ENCODE measurements at places on chromosomes 6 and 20. TPM values are rescaled to one million over a fixed set of nuclear protein-coding genes. Genes with fewer than 3 reads are reported as not detected.

DNA sequence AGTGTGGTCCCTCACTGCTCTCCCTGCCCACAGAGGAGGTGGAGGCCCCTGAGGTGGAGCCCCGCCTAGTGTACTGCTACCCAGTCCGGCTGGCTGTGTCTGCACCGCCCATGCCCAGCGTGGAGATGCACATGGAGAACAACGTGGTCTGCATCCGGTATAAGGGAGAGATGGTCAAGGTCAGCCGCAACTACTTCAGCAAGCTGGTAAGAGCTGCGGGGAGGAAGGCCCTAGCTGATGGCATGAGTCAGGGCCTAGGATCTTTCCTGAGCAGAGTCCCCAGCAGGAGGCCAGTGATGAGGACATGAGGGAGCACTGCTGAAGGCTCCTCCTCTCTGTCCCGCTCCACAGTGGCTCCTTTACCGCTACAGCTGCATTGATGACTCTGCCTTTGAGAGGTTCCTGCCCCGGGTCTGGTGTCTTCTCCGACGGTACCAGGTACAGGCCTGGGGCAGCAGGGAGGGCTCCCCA lies 11.2 kb downstream of the PCIF1 start:
- H3K27ac ChIP-seq: no peak overlapping the region
- H3K36me3 ChIP-seq: peaks cover 89% of the 10 kb centered on the region
- no peaks in the 10 kb centered on the region for H3K4me1 ChIP-seq
- H3K27me3 ChIP-seq: no peaks in the 10 kb centered on the region

DNA sequence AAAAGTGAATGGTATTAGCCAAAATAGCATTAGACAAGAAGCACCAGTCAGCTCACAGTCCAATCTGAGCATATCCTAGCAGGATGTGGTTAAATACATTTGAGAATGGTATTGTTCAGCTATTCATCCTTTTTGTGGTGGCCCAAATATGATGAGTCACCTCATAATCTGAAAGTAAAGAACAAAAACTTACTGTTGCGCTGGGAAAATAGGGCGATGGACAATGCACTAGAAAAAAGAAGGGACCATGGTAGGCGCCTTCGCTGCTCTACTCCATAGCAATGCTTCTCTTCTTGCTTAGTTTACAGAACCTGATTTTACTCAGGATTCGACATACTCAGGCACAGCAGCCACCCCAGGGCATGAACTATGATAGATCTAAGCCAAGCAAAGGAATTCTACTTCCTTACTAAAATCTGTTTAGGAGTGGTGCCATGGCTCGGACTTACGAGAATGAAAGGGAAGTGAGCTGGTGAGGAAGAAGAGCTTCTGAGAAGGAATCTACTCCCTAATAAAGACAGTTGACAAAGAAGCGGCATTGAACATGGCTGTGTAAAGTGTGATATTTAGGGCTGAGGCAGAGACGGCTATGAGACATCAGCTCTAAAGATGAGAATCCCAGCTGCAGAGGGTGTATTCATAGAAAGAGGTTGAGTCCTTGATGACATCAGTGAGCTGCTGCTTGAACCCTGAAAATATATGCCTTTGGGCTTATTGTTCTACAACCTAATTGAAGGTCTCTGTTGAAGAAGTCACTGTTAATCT lies 16.6 kb upstream of the FBXO9 start:
- DNase-seq: no peak
- peaks cover 4% of the 10 kb centered on the region for H3K4me1 ChIP-seq
- no peak overlapping the region for H3K27ac ChIP-seq
- no peaks in the 10 kb centered on the region for H3K36me3 ChIP-seq
- peak overlapping the region; percentile 40 for H3K4me3 ChIP-seq

GRCh38 chr6:120451508-120451907 lies 882.8 kb downstream of the TBC1D32 start:
- H3K4me1 ChIP-seq: no peaks in the 10 kb centered on the region
- no peak overlapping the region for H3K4me3 ChIP-seq
- DNase-seq: no peak
- H3K36me3 ChIP-seq: no peaks in the 10 kb centered on the region
- H3K27me3 ChIP-seq: no peaks in the 10 kb centered on the region
- no peak overlapping the region for H3K27ac ChIP-seq

The HMGN4 gene
- total RNA-seq: 41.3 TPM

DNA sequence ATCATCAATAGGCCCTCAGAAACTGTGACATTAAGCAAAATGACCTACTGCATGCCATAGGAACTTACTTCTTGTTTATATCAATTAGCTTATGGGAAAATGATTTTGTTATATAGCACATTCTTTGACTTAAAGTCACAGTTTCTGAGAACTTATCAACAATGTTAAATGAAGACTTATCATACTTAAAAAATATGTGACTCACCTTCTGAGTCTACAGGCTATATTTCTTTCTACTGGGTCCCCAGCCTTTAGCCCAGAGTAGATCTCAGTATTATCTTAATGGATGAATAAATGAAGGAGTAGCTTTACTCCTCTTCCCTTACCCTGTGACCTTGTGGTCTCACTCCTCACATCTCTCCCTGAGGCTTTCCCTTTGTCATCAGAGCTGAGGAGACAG lies 180.2 kb downstream of the MAFB start:
- H3K27ac ChIP-seq: no peak overlapping the region
- H3K4me1 ChIP-seq: peaks cover 30% of the 10 kb centered on the region
- no peak overlapping the region for H3K4me3 ChIP-seq
- no peak for DNase-seq

DNA sequence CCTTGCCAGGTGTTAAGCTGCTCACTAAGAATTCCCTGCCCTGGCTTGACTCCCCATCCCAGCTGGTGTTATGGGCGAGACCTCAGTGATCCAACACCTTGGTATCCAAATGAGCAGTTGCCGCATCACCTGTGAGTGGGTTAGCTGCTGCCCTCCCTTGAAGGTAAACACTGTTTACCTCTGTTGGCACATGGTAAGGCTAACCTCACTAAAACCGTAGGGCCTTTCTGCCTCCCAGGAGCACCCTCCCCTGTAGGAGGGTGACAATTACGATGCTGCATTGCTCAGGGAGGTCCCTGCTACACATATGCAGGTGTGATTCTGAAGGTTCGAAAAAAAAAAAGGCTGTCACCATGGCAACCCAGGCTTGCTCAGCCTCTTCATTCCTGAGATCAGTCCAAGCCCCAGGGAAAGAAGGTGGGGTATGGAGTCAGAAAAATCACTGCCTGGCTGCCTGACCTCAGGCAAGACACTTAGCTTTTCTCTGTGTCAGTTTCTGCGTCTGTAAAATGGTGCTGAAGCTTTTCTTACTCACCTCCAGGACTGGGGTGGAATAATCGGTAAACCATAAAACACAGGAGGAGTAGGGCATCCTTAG lies 19.5 kb downstream of the PNPLA1 start:
- DNase-seq: no peak
- H3K4me1 ChIP-seq: peaks cover 9% of the 10 kb centered on the region
- no peaks in the 10 kb centered on the region for H3K27me3 ChIP-seq
- no peaks in the 10 kb centered on the region for H3K36me3 ChIP-seq

GRCh38 chr20:19692685-19693119 lies 65.4 kb upstream of the RIN2 start:
- H3K36me3 ChIP-seq: no peaks in the 10 kb centered on the region
- no peak for DNase-seq
- H3K27me3 ChIP-seq: no peaks in the 10 kb centered on the region
- H3K4me3 ChIP-seq: peak overlapping the region; percentile 53
- no peak overlapping the region for H3K27ac ChIP-seq

DNA sequence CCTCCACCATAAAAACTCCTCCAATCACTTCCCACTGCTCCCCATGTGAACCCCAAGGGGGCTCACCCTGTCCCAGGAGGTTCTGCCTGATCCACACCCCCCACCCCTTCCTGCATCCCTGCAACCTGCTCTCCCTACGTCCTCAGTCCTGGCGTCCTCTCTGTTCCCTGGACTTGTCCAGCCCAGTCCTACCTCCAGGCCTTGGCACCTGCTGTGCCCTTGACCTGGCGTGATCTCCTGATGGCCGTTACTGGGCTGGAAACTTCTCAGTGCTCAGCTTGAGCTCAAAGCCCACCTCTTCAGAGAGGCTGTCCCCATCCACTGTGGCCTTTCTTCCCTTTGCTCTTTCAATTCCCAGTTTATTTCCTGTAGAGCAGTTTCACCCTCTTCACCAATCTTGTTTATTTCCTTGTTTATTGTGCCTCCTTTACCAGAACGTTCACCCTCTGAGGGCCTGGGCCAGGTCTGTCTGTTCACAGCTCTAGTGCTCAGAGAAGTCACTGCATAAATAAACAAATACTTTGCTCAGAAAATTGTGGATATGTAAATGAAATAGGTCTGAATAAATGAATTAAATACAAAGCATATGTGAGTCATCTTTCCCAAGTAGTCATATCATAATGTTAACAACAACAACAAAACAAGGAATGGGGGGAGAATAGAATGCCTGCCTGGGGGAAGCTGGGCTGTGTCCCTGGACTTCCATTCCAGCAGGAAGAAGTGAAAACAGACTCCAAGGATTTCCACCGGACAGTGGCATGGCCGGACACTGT lies 175.7 kb upstream of the SULF2 start:
- H3K4me3 ChIP-seq: no peak overlapping the region
- H3K36me3 ChIP-seq: no peaks in the 10 kb centered on the region
- no peak for DNase-seq
- H3K27ac ChIP-seq: no peak overlapping the region
- H3K27me3 ChIP-seq: no peaks in the 10 kb centered on the region

DNA sequence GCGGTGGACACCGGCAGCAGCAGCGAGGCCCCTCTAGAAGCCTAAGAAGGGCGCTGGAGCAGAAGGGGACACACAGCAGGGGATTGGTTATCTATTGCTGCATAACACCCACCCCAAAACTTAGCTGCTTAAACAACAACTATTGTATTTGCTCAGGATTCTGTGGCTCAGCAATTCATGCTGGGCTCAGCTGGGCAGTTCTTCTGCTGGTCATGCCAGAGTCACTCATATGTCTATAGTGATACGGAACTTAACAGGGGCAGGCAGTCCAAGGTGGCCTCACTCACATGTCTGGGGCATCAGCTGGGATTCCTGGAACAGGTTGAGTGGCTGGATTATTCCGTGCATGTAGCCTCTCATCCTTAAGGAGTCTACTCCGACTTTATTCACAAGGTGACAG lies 17.6 kb upstream of the PPP1R16B start:
- DNase-seq: no peak
- no peaks in the 10 kb centered on the region for H3K27me3 ChIP-seq
- no peak overlapping the region for H3K27ac ChIP-seq
- no peaks in the 10 kb centered on the region for H3K4me1 ChIP-seq
- H3K36me3 ChIP-seq: no peaks in the 10 kb centered on the region
- H3K4me3 ChIP-seq: no peak overlapping the region

The GZF1 gene
- total RNA-seq: 18.9 TPM

DNA sequence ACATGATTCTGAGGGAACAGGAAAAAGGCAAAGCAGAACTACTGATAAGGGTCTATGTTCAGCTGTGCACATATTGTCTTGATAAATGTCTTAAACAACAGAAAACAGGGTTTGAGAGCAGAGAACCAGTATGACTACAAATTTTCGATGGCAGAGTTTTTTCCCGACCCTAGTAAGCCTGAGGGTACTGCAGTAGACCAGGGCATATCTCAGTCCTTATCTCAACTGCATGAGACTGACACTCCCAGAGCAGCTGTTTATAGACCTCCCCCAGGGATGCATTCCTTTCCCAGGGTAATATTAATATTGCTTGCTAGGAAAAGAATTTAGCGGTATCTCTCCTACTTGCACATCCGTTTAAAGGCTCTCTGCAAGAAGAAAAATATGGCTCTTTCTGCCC lies 1176.8 kb upstream of the ADGRB3 start:
- H3K4me1 ChIP-seq: no peaks in the 10 kb centered on the region
- no peak for DNase-seq
- no peaks in the 10 kb centered on the region for H3K27me3 ChIP-seq
- no peaks in the 10 kb centered on the region for H3K36me3 ChIP-seq
- H3K27ac ChIP-seq: no peak overlapping the region

The BLTP3A gene
- 9.9 TPM for total RNA-seq

DNA sequence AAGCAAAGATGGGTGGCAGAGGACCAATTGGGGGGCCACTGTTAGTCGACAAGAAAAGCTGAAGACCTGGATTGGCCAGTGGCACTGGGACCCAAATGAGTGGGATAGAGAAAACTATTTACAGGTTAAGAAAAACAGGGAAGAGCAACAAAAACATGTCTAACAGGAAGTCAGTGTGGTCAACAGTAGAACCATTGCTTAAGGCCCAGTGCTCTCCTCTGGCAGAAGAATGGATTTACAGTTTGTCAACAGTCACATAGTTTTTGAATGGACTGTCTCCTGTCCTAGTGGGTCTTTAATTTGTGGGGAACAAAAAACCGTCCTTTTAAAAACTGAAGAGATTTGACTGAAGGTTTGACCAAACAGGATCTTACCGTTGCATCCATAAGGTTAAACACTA lies 12.1 kb upstream of the WTAP start:
- no peak overlapping the region for H3K27ac ChIP-seq
- H3K4me1 ChIP-seq: peaks cover 38% of the 10 kb centered on the region
- no peaks in the 10 kb centered on the region for H3K36me3 ChIP-seq
- no peaks in the 10 kb centered on the region for H3K27me3 ChIP-seq
- DNase-seq: no peak
- no peak overlapping the region for H3K4me3 ChIP-seq

DNA sequence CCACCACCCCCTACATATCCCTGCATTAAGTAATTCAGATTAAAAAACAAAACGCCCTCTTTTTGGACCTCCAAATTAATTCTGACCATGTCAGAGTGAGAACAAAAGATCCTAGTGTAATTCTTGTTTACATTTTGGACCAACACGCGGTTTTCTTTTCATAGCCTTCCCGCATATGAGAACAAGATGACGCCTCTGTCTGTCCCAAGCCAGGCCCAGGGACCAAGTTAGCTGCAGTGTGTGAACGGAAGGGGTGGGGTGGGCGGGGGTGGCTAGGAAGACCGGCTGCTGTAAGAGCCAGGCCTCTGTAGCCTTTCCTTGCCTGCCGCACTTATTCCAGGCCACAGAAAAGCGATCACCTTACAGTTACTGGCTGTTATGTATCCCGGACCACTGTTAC lies 68.0 kb downstream of the PLCG1 start:
- DNase-seq: no peak
- no peak overlapping the region for H3K4me3 ChIP-seq
- H3K27me3 ChIP-seq: no peaks in the 10 kb centered on the region
- H3K27ac ChIP-seq: no peak overlapping the region

DNA sequence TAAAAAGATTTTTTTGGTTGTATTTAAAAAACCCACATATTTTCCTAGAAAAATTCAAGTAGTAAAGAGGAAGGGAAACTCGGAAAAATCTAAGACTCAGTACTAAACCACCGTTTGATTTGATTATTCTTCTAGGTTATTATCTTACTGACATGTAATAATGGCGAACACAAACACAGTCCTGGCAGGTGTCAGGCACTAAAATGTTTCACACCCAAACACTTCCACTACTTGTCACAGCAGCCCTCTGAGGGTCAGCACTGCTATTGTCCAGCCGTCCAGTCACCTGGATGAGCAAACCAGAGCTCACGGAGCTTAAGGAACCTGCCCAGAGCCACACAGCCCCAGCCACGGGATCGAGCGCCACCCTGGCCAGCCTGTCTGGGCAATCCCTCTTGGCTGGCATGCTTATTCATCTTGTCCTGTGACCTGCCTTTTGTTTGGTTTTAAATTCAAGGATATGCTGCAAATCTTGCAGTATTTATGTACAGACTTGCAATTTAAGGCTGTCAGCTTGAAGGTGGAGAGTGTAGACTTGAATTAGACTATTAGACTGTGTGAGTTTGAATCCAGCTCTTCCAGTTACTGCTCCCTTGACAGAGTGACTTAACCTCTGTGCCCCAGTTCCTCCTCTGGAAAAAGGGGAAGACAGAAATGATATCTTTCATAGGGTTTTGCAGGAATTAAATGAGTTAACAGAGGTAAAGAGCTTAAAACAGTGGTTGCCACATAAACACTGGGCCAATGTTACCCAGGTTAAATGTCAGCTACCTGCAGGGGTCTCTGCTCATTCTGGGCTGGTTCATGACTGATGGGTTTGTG lies 82.2 kb downstream of the CDYL start:
- H3K4me3 ChIP-seq: no peak overlapping the region
- no peaks in the 10 kb centered on the region for H3K36me3 ChIP-seq
- H3K4me1 ChIP-seq: no peaks in the 10 kb centered on the region
- no peak overlapping the region for H3K27ac ChIP-seq
- DNase-seq: no peak
- no peaks in the 10 kb centered on the region for H3K27me3 ChIP-seq
